ENCODE measurements at places on chromosomes 3 and 15.

DNA sequence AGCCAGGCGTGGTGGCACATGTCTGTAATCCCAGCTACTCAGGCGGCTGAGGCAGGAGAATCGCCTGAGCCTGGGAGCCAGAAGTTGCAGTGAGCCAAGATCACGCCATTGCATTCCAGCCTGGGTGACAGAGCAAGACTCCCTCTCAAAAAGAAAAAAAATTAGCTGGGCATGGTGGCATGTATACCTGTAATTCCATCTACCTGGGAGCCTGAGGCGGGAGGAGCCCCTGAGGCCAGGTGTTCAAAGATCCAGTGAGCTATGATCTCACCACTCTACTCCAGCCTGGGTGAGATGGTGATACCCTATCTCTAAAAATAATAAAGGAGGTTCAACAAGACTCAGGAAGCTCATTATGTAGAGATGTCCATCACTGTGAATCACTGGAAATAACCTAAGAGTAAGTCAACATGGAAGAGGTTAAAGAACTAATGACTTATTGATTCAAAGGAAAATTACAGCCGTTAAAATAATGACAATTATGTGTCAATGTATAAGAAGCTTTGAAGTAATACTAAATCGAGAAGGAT lies 19.8 kb upstream of the RAB7A start:
- DNase-seq: no peak

DNA sequence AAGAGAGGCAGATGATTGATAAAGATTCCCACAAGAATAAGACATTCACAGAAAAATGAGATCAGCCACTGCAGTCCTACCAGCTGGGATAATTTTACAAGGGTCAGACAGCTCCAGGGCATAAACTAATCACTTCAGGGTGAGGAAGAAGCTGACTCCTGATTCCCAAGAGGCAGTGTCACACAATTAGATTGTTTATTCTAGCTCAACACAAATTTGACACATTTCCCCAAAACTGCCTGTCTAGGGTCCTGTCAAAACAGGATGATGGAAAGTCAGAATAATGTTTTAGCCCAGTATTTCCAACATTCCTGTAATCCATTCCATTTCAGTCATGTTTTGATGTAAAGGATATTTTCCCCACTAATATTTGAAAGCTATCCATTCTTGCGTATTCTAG lies 110.8 kb downstream of the TNIK start:
- DNase-seq: no peak

DNA sequence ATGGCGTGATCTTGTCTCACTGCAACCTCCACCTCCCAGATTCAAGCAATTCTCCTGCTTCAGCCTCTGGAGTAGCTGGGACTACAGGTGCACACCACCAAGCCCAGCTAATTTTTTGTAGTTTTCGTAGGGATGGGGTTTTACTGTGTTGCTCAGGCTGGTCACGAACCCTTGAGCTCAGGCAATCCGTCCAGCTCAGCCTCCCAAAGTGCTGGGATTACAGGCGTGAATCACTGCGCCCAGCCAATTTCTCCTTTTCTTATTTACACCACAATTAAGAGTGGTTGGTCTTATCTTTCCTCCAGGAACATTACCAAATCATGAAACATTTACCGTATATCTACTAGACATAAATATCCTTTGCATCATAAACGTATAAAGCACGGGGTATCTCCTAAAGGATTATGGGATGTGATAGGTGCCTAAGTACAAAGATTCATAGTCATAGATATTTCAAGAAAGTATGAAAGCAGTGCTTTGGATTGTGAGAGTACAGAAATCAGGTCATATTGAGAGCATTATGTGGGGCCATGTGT lies 194.5 kb downstream of the RBMS3 start:
- no peak for DNase-seq

DNA sequence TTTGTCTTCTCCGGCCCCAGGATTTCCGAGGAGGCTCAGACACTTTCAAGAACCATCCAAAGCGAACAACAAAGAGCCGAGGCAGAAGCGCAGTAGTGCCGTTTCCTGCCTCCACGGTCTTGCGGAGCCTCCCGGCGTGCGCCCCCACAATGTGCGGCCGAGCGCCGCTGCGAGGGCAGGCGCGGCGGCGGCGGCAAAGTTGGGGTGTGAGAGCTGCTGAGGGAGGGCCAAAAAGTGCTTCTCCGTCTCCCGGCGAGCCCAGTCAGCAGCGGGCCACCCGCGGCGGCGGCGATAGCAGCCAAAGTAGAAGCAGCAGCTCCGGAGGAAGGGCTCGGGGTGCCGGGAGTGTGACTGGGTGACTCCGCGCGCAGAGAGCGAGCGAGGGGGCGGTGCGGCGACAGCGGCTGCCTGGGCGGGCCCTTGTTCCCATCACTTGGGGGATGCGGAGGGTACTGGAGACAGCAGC lies 749.1 kb downstream of the ROBO1 start:
- DNase-seq: peak; percentile 50

- DNase-seq: no peak
These were observed 90.2 kb upstream of the SLC4A7 start for GRCh38 chr3:27574438-27574795.

DNA sequence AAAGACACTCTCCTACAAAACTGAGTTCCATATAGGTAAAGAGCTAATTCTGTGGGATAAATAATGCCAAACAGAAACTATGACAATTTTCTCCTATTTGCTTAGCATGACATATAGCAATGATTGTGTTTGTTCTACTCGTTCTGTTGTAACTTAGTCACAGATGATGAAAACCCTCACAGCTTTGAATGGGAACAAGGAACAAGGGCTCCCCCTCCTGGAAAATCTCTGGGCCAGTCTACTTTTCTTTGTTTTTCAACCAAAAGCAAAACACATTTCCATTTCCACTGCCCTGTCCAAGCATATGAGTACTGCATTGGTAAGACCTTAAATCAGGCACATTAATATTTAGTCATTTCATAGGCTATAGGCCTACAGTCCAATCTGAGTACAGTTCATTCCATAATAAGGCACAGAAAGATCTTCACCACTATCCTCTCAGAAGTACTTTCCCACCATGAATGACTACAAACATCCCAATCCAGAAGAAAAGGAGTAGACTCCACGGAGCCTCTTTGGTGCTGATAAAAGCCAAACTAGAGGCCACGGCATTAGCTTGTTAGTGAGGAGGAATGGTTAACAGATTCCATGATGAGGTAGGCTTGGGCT lies 67.1 kb downstream of the ATP8B4 start:
- DNase-seq: peak; percentile 58

- DNase-seq: no peak
These were observed 173.1 kb upstream of the CHRNA7 start for GRCh38 chr15:31857194-31857593.

- no peak for DNase-seq
These were observed 10.2 kb upstream of the TMEM45A start for GRCh38 chr3:100482176-100482575.

DNA sequence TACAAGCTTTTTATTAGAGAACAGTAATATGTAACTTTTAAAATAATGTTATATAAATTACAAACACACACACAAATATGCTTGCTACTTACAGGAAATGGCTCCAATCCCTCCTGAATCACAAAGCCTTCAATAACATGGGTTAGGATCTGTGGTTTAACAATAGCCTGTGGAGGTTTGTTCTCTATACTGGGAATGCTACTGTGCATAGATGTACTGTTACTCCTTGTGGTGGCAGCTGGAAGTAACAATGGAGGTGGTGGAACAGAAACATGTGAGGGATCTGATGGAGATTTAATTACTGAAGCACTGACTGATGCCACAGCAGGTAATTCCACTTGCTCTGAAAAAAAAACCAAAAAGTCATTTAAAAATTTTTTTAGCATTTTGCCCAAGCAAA lies 64.4 kb downstream of the PHC3 start:
- no peak for DNase-seq

DNA sequence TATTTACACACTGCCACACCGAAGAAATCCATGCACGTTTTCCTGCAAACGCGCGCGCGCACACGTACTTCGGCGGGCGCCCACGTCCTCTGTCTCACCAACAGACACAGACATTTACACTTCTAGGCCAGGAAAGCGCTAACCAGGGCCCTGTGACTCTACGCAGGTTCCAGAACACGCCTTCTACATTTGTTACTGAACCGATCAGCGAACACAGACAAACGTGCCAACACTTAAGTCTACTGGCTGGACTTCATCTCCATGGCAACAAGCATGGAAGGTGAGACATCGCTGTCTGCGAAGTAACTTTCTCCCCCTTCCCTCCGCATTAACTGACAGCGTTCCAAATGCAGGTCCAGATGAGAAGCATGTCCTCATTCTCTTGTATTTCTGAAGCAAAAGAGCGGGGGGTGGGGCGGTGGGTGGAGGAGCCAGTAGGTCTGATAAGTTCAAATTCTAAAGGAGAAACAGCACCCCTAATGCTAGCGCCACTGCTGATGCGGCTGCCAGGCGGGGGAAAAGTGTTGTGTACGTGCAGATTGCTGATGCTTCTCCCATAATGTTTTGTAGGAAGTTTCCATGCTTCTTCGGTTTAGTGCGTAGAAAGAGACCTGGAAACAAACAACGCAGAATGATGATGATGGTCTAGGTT lies at the start of gene CTXN2:
Gene CTXN2, plus strand, starts transcription at position 92 of the 652 bp plus-strand sequence. CDS start 9,636 bp downstream, outside the sequence.
- no peak for DNase-seq

DNA sequence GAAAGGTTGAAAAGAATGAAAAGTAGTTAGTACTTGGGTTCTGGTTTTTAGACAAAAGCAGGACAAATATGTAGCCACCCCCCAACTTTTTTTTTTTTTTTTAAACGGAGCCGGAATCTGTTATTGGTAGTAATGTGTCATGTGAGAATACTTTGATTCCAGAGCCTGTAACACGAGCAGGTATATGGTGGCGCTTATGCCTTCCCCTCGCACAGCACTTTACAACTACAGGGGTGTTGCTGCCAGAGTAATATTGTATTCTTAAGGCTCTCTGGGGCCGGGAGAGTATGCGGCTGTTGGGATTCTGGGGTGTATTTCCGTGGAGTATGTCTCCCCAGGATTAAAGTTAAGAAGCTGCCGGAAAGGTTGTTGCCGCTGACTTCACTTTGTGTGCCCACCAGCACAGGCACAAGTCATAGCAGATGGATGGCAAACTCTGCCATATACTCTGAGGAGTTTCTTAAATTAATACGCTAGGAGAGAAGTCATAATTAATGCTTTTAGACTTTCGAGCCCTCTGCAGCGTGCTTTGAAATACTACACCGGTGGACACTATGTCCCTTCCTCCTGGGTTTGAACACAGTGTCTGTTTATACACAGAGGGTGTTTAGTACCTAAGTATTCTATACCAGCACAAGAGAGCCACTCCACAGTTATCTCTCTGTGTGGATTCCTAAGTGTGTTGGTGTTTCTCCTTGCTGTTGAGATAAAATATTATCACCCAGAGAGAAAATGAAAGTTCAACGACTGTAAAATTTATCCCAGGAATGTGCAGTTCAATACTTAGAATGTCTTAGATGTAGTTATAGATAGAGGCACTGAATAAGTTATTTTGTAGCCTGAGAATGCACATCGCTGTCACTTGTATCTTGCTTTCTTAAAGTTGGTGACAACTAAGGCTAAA lies 1.4 kb downstream of the MBNL1 start:
- peak; percentile 44 for DNase-seq

GRCh38 chr15:84823282-84823878 lies 6.2 kb downstream of the ALPK3 start:
- no peak for DNase-seq

GRCh38 chr3:14126887-14127505 lies 2.1 kb downstream of the TMEM43 start:
- DNase-seq: no peak

DNA sequence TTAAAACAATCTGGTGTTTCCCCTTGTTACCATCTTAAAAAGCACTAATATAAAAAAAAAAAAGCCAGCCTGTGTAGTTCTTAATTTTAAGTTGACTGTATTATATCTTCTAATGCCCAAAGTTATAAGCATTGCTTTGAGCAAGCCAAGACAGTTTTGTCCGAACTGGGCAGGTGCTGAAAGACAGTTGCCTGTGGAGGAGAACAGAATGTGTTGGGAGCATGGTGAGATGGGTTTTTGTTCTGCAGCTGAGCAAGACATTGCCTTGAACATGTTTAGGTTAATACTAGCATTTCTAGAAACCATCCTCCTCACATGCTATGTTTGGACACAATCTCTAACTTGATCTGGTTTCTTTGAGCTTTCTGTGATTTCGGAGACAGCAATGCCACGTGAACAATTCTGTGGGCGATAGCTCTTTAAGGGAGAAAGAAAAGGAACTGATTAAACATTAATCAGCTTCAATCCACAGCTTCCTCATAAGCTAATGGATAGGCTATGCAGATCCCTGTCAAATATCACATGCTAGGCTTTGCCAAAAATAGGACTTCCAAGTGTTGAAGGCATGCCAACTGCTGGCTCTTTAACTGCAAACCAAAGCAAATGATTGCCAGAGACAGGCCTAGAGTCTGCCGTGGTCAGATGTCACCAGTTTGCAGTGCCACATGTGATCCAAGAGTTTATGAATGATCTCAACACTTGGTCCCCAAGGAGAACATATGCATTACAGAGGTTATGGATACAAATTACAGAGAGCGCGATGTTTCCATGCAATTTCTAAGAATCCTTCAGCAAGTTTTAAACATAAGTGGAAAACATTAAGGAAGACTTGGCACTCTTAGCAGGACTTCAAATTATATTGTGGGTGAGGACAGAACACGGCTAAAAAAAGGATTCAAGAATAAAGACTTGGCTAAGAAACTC lies 428.1 kb downstream of the ROBO2 start:
- DNase-seq: peak; percentile 15

GRCh38 chr15:86101818-86102217 lies 22.1 kb downstream of the AGBL1 start:
- DNase-seq: no peak

- DNase-seq: peak; percentile 77
These were observed 61.1 kb downstream of the AMOTL2 start for GRCh38 chr3:134312873-134313846.

GRCh38 chr3:121627622-121628021 lies 33.1 kb downstream of the HCLS1 start:
- no peak for DNase-seq

DNA sequence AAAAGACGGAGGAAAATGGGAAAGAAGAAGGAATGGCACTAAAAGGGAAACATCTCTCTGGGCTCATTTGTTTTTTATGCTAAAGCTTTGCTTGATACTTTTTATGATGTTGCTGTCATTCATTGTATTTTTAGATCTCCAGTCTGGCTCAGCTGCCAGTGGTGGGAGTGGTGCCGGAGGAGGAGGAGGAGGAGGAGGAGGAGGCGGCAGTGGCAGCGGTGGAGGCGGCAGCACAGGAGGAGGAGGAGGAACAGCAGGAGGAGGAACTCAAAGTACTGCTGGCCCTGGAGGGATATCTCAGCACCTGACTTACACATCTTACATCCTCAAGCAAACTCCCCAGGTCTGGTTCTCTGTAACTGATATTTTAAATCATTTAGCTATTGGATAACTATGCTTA lies 49.6 kb downstream of the MAP6D1 start:
- DNase-seq: no peak

DNA sequence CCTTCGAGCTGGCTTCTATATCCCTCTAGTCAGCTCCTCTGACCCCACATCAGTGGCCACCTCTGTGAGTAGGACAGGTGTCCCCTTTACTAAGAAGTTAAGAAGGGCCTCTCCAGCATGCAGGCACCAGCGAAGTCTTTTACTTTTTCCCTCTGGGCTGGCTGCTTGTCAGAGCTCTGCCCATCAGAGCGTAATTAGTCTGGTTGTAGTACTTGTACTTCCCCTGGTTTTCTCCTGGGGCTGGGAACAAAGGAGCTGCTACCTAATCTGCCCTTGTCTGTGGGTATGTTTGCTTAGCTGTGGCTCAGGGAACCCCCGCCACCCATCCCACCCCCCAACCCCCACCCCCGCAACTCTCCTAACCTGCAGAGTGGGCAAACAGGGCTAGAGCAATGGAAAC lies 27.4 kb upstream of the ALPK3 start:
- no peak for DNase-seq
